ENCODE measurements at places on chromosomes 7 and 10.

DNA sequence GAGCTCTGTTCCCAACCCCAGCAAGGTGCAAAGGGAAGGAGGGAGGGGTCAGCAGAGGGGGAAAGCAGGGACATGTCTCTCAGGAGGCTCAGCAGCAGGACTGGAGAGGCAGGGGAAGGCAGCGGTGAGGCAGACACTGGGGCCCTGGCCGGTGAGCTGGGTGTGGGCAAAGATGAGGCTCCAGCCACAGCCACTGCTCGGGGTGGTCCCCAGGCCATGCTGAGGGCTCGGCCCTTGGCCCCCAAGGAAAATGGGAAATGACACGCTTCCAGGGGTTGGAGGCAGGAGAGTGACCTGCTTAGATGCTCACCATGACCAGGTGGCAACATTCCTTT lies 35.4 kb upstream of the CHST15 start:
- no peak for DNase-seq

DNA sequence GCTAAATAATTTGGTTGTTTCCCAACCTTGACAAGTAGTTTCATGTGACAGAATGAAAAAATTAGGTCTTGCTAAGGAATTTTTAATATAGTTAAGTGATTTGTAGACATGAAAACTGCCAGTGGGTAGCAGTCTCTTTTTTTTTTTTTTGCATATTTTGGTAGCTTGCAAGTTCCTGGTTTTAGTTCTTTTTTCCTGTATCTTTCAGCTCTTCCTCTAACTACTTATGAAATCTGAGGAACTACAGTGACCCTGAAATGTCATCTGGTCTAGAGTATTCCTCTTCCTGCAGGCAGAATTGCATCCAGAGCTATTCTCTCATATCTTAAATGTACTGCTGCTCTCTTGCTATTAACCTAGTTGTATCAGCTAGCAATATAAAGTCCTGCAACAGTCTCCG lies 160.4 kb downstream of the HDAC9 start:
- DNase-seq = no peak

DNA sequence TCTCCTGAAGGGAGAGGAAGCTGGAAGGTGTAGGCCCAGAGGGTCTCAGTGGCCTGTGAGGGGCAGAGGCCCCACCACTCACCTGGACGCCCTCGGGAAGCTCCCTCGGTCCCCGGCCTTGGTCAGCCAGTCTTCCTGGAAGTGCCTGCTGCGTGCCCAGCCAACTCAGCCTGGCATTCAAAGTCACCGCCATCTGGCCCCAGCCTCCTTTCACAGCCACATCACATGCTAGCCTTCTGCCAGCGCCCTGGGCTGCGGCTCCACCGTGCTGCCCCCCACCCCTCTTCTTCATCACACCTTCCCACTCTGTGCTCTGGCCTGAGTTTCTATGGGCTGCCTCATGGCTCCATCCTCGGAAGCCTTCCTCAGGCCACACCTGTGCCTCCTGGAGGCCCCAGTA lies 98.0 kb downstream of the ZMIZ1 start:
- no peak for DNase-seq

DNA sequence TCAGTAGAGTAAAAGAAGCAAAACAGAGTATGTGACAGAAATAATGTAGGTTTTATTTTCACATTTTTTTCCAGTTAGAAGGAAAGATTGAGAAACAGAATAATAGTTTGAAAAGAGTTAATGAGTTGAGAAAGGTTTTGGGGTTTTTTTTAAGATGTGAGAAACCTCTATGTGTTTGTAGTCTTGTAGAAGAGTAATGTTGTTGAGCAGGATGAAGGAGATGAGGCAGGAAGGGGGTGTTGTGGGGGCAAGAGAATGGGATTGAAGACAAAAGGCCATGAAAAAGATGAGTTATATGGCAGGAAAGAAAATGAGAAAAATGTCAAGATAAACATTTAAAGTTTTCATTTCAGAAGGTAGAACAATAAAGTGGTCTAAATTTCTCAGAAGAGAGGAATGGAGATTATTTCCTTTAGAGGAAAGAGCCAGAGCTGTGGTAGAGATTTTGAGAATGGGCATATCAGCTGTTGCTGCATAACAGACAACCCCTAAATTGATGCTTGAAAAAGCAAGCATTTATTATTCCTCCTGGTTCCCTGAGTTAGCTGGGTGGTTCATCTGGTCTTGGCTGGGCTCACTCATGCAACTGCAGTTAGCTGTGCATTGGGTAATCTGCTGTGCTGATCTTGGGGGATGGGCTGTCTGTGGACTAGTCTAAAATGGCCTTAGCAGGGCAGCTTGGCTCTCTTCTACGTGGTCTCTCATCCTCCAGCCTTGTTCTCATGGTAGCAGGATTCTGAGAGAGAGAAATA lies 27.1 kb downstream of the PCGF5 start:
- no peak for DNase-seq

DNA sequence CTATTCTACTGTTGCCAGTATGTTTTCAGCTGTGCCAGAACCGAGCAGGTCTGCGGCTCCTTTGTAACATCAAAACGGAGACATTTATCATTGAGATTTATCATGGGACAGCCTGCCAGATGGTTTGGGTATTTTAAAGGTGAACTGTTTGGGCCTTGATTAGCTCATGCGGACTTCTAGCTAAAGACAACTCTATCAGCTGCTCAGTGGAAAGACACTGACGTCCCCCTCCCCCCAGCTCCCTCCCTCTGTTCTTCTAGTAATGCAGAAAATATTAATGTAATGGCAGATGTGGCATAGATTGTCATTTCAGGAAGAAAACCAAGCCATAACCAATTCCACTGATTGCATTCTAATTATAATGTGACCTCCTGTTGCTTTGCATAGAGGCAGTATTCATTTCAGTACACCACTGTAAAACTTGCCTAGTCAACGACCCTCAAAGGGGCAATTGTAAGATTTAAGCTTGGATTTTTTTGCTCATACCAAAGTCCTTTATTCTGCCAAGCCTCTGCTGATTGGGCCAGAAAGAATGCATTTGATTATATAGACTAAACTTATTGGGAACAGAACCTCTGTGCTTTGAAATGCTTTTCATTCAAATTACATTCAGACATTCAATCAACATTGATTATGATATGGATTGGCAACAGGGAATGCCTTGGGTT lies 966.8 kb downstream of the LRMDA start:
- no peak for DNase-seq

DNA sequence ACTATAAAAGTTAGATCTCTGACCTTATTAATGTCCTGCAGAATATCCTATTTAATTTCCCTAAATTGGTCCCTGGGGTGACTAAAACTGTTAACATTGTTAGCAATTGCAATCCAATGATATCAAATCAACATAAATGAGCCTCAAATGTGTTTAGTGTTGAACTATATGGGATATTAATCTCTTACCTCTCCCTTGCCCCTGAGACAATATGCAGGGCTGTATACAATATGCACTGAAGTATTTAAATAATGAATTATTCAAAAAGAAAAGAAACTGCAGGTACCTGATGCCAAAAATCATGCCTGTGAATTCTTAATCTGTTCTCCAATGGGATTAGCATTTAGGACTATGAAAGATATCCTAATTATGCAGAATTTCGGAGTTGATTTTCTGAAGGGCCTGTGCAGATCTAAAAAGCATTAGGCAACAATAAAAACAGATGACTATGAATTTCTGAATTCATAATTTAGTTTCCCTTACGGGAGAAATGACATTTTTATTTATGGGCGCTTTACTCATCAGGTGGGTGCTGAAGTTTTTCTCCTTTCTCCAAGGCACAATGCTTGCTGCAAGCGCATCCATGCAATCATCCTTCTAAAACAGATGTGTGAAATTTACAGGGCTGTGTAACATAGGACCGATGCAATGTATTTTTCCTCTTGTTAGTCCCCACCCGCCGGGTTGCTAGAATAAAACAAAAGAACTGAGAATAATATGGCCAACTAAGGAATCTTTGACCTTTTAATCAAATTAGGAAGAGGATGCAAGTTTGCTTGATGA lies 5.4 kb upstream of the C10orf90 start:
- DNase-seq = no peak

DNA sequence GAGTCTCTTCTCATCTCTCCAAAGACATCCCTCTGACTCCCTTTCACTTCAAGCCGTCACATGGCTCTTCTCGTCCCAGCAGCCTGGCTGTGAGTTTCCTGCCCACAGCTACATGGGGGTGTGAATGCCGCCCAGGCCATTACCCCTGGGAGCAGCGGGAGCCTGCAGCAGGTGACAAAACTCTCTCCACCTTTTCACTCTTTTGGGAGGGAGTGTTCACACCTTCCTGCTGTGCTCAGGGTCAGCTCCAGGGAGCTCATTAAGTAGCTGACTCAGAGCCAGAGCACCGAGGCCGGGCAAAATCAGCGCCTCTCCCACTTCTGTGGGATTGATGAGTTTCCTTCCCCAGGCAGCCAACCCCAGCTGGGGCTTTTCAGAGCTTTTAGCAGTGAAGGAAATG lies 271.3 kb downstream of the TYW1 start:
- DNase-seq = no peak

DNA sequence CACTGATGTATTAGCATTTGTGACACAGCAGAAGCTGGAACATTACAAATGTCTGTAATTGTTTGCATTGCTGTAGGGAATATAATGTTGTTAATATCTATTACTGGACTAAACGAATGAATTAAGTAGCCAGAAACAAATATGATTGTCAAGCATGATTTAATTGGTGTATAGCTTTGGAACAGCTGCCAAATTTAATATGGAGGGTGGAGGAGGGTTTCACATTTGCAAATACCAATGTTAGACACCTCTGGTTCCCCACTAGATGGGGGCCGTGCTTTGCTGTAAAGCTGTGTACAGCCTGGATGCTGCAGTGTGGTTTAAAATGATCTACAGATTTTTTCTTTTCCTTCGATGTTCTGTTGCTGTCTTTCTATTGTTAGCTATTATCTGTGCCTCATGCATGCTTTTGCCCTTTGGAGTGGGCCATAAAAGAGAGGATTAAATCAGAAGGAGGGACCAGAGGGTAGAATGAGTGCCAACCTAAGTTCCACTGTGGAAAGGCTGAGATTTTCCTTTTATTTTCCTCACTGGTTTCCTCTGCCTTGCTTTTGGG lies 23.1 kb downstream of the DNAJB9 start:
- no peak for DNase-seq
